ENCODE measurements at places on chromosomes 1 and 21.

- DNase-seq, result no peak
These were observed 2.8 kb downstream of the ARHGEF2 start for GRCh38 chr1:155975375-155976061.

DNA sequence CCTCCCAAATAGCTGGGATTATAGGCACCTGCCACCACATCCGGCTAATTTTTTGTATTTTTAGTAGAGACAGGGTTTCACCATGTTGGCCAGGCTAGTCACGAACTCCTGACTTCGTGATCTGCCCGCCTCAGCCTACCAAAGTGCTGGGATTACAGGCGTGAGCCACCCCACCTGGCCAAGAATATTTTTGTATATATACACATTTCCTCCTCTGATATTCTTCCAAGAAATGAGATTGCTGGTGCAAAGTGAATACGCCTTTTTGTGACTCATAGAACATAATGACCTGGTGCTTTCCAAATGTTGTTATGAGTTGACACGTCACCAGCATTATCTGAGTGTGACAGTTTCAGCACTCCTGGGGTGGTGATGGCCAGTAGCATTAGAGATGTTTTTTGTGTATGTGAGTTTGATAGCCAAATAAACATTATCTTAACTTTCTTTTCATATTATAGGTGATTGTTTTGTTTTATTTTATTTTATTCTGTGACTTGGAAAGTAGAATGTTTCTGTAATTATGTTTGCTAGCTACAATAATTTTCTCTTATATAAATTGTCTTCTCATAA is 54.9 kb downstream of the KCNK1 start:
- peak; percentile 64 for DNase-seq

- peak; percentile 59 for DNase-seq
These were observed 22.4 kb upstream of the SYNC start for GRCh38 chr1:32724678-32725614.

DNA sequence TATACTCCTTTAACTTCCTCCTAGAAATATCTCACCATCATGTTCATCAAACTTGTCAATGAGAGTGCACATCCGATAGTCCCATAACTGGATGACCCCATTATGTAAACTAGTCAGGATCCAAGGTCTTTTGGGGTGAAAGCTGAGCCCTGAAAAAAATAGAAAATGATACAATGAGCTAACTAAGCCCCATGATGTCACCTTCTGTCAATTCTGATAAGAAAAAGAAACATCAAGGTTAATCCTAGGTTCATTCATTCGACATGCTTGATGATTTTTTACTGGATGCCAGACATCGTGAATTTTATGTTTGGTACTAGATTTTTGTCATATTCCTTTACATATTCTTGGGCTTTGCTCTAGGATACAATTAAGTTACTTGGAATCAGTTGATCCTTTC is 2.9 kb downstream of the COPA start:
- no peak for DNase-seq

GRCh38 chr1:180175806-180176205 is 21.1 kb downstream of the QSOX1 start:
- no peak for DNase-seq

DNA sequence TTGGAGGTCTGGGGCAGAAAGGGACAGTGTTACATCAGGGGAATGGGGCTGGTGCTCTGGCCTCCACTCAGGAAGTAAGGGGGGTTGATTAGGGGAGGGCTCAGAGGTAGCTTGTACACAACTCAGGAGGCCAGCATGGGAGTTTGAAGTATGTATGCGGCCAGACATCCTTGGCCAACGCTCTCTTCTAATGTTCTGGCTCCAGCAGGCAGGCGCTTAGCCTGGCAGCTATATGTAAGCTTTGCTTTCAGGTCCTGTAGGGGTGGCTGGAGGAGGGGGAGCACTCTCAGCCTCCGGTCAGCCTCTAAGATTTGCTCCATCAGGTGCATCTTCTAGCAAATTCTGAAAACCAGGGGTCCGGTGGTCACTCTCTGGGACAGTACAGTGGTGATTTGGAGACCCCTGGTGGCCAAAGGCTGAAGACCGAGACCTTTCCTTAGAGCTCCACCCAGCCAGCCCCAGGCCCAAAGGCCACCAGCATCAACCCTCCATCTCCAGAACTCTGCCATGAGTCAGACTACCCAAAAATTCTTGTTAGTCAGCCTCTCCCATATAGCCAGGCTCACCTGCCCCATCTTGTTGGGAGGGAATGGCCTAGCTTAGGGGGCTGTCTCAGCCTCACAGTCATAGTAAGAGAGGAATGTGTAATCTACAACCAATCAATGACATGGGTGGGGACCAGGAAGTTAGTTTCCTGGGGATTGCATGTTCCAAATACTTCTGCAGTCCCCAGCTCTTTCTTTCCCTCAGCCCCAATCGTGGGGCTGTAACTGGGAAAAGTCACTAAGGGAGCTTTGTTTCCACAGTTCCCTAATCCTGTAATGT is 9.7 kb upstream of the COL8A2 start:
- peak; percentile 82 for DNase-seq

DNA sequence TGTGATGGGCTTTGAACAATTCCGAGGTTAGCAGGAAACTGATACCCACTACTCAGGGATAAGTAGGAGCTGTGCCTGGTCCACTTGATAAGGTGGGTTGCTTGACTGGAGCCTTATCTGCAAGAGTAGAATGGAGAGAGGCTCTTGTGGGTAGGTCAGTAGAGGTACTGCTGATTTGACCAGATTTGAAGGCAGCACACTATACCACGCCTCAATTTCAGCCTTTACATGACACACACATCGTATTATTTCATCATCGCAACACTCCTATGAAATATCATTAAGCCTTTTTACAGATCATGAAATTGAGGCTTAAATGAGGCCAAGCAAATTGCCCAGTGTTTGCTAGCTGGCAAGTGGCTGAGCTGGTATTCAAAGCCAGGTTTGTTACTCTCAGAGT is 69.6 kb downstream of the KCNJ15 start:
- DNase-seq, result no peak

DNA sequence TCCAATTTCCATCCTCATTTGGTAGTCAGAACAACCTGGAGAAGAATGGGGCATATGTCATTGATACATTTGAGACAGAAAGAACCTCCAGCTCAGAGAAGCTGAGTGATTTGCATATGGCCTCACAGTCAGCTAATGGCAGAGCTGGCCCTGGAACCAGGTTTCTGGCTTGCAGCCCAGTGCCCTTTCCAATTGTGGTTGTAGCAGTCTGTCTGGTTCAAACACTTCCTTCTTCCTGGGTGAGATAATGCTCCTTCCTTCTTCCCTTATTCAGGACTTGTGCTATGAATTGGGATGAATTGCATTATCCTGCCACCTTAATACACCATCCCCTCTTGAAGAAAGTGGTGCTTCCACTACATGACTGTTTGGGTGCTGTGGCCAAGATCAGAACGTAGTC is 24.2 kb downstream of the SLC5A9 start:
- DNase-seq, result peak; percentile 25

DNA sequence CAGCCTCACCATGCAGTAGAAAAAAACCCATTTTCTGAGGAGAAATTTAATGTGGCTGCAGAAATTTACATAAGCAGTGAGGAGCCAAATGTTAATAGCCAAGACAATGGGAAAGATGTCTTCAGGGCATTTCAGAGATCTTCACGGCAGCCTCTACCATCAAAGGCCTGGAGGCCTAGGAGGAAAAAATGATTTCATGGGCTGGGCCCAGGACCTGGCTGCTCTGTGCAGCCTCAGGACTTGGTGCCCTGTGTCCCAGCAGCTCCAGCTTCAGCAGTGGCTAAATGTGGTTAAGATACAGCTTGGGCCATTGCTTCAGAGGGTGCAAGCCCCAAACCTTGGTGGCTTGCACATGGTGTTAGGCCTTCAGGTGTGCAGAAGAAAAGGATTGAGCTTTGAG is 48.0 kb upstream of the PDE4B start:
- no peak for DNase-seq

DNA sequence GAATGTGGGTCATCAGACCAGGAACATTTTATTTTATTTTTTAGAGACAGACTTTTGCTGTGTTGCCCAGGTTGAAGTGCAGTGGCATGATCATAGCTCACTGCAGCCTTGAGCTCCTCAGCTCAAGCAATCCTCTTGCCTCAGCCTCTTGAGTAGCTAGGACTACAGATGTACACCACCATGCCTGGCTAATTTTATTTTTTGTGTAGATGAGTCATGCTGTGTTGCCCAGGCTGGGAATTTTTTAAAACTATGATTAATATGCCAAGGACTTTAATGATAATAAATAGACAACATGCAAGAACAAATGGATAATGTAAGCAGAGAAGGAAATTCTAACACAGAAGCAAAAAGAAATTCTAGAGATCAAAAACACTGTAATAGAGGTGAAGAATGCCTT is 142.4 kb downstream of the AK5 start:
- no peak for DNase-seq

- no peak for DNase-seq
These were observed 122.0 kb upstream of the B3GALT2 start for GRCh38 chr1:193308438-193308837.

DNA sequence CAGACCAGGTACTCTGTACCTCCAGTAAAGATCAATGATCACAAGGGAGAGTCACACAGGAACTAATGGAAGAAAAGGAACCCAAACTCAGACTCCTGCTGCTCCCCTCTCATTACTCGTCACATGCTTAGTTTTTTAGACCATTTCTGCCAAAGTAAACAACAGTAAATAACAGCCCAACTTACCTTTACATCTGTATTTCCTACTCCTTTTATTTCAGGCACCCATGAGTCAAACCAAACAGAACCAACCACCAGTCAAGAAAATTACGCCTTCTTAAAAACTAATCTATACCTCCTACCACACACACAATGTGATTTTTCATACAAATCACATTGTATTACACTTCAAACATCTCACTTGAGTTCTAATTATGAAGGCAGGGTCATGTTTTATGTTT is 61.4 kb upstream of the HTR1D start:
- DNase-seq, result no peak

DNA sequence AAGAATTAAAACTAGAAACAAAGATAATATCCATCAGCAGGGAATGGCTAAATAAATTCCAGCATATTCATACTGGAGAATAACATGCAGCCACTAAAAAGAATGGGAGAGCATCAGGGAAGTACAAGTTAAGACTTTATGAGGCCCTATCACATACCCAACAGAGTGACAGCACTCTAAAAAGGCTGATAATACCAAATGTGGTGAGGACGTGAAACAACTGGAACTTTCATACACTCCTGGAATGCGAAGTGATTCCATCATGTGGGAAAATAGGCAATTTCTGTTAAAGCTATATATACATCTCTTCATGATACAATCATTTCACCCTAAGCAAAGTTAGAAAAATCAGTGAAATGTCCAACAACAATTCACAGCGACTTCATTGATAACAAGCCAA is 42.6 kb downstream of the COL6A1 start:
- DNase-seq, result no peak

DNA sequence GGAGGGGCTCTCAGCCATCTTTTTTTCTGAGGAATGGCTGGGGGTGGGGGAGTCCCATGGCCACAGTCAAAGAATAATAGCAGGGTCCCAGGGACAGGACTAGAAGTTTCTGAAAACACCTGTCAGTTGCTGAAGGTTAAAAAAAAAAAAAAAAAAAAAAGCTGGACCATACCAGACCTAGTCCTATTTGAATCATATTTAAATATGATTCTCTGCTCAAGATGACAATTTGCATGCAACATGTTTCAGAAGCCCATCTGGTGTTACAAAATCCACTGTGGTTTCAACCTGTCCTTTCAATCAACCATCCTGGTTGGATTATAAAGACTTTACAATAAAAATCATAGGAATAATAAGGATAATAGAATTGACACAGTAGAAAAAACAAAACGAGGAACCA is 153.7 kb downstream of the TENT5C start:
- DNase-seq, result no peak

- DNase-seq, result peak; percentile 23
These were observed 148.5 kb upstream of the KCNK2 start for GRCh38 chr1:214934045-214934444.

GRCh38 chr1:36602184-36602583 is 119.5 kb upstream of the CSF3R start:
- no peak for DNase-seq

DNA sequence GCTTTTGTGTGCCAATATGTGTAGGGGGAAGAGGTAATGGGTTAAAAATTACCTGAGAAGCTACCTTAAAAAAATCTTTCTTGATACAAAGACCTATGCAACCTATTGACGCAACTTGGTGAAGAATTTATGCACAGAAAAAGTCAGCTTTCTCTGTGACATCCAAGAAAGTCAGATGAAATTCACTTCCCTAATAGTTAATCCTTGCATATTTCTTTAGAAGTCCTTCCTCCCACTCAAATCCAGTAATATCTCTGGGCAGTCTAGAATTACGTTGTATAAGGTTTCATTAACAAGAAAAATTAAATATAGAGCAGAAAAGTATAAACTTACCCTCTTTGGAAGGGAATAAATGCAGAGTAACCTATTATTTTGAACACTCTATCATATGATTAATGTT is 2.9 kb downstream of the UBAP2L start:
- no peak for DNase-seq

- DNase-seq, result no peak
These were observed 3.7 kb upstream of the TCHH start for GRCh38 chr1:152118915-152119314.

GRCh38 chr1:147071142-147071541 is 101.1 kb downstream of the PRKAB2 start:
- no peak for DNase-seq

- no peak for DNase-seq
These were observed 77.7 kb downstream of the UROD start for GRCh38 chr1:45089711-45090110.

DNA sequence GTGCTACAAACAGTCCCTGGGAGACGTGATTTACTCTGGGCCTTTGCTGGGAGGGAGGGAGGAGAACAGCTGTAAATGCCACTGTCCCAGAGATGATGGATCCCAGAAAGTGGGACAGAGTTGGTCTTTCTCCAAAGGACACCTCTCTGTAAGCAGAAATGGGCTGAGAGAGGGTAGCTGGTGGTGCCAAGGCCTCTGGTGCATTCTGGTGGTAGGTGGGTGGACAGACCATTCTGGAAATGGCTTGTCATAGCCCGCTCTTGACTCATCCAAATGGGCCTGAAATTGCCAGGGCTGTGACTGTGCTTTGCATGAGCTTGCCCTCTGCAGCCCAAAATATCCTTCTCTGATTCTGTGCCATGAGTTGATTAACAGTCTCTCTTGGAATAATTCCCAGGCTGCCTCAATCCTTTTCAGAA is 36.1 kb downstream of the CCDC185 start:
- DNase-seq, result peak; percentile 36

Measured in muscle of leg (tissue), 16 donors.